ENCODE measurements at places on chromosomes 16 and 17. TPM values are rescaled to one million over a fixed set of nuclear protein-coding genes. Genes with fewer than 3 reads are reported as not detected.
A peak's percentile ranks its signal among the peaks of the same experiment; 100 is the strongest.

GRCh38 chr17:4301066-4301465, 37.3 kb upstream of the ANKFY1 start:
- H3K27ac ChIP-seq = no peak overlapping the region
- H3K36me3 ChIP-seq = peaks cover 22% of the 10 kb centered on the region
- H3K4me3 ChIP-seq = no peak overlapping the region
- DNase-seq = no peak

GRCh38 chr17:54408731-54409130, 491.9 kb upstream of the TOM1L1 start:
- no peaks in the 10 kb centered on the region for H3K4me1 ChIP-seq
- no peak for DNase-seq
- no peaks in the 10 kb centered on the region for H3K36me3 ChIP-seq
- no peak overlapping the region for H3K4me3 ChIP-seq
- no peak overlapping the region for H3K27ac ChIP-seq

GRCh38 chr17:50943575-50943933, 77.4 kb upstream of the TOB1 start:
- H3K4me3 ChIP-seq = peak overlapping the region; percentile 43
- DNase-seq = no peak
- no peaks in the 10 kb centered on the region for H3K36me3 ChIP-seq
- peaks cover 3% of the 10 kb centered on the region for H3K27me3 ChIP-seq
- H3K4me1 ChIP-seq = peaks cover 29% of the 10 kb centered on the region
- no peak overlapping the region for H3K27ac ChIP-seq

DNA sequence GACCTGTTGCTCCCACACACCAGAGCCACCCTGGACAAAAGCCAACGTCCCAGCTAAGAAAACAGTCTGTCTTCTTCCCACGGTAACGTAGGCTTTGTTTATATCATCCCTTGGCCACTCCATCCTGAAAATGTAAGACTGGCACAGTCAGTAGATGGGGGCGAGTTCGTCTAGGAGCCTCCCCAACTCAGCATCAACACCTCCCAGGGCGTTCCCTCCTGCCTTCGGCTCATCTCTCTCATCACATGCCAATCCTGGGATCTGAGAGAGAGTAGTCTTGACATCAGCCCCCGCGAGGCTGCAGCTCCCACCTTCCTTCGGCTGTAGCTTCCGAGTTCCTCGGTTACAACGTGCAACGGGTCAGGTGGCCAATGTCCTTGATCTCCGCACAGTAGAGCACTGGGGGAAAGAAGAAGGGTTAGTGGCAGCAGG, 894 bp downstream of the RNF227 start:
- peak overlapping the region; percentile 88 for H3K27ac ChIP-seq
- peak; percentile 27 for DNase-seq

The CD79B gene
- 0.28 TPM for total RNA-seq

DNA sequence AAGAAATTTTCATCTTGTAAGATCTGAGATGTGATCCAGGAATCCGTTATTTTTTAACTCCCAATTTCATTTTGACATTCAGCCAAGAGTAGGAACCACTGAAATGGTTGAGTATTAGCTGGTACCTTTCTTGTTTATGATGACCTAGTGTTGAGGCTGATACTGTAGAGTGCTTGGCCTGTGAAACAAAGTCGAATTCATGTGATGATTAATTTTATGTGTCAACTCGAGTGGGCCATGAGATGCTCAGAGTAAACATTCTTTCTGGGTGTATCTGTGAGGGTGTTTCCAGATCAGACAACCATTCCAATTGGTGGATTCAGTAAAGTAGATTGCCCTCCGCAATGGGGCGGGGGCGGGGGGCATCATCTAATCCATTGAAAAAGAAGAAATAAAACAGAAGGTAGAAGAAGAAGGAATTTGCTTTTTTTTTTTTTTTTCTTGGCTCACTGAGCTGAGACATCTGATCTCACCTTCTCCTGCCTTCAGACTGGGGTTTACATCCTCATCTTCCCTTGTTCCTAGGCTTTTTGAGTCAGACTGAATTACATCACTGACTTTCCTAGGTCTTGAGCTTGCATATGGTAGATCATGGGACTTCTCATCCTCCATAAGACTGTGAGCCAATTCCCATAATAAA, 264.6 kb upstream of the KCNJ16 start:
- peaks cover 19% of the 10 kb centered on the region for H3K4me1 ChIP-seq
- H3K27ac ChIP-seq = no peak overlapping the region
- H3K36me3 ChIP-seq = no peaks in the 10 kb centered on the region
- H3K27me3 ChIP-seq = no peaks in the 10 kb centered on the region
- DNase-seq = no peak

- peaks cover 20% of the 10 kb centered on the region for H3K4me1 ChIP-seq
- DNase-seq = no peak
- H3K27ac ChIP-seq = no peak overlapping the region
- H3K36me3 ChIP-seq = peaks cover 27% of the 10 kb centered on the region
These were observed 12.4 kb downstream of the TAC4 start for GRCh38 chr17:49835472-49835871.

GRCh38 chr16:17520111-17520510, 49.4 kb upstream of the XYLT1 start:
- H3K36me3 ChIP-seq = no peaks in the 10 kb centered on the region
- no peaks in the 10 kb centered on the region for H3K27me3 ChIP-seq
- H3K4me1 ChIP-seq = peaks cover 71% of the 10 kb centered on the region
- peak overlapping the region; percentile 78 for H3K27ac ChIP-seq

The CCT6B gene
- total RNA-seq = 1.8 TPM

The KRTAP4-9 gene
- 0.17 TPM for total RNA-seq

DNA sequence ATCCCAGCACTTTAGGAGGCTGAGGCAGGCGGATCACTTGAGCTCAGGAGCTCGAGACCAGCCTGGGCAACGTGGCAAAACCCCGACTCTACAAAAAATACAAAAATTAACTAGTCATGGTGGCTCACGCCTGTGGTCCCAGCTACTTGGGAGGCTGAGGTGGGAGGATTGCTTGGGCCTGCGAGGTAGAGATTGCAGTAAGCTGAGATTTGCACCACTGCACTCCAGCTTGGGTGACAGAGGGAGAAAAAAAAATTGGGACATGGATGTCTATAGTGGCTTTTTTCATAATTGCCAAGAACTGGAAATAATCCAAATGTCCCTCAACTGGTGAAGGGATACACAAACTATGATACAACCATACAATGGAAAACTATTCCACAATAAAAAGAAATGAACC, 28.6 kb downstream of the OSBPL7 start:
- no peak overlapping the region for H3K27ac ChIP-seq
- H3K36me3 ChIP-seq = no peaks in the 10 kb centered on the region
- peaks cover 51% of the 10 kb centered on the region for H3K27me3 ChIP-seq
- peaks cover 4% of the 10 kb centered on the region for H3K4me1 ChIP-seq
- no peak for DNase-seq

GRCh38 chr17:15885770-15886169, 59.2 kb upstream of the ADORA2B start:
- DNase-seq = no peak
- H3K36me3 ChIP-seq = no peaks in the 10 kb centered on the region
- no peak overlapping the region for H3K27ac ChIP-seq

The KRT34 gene
- total RNA-seq = 167 TPM

DNA sequence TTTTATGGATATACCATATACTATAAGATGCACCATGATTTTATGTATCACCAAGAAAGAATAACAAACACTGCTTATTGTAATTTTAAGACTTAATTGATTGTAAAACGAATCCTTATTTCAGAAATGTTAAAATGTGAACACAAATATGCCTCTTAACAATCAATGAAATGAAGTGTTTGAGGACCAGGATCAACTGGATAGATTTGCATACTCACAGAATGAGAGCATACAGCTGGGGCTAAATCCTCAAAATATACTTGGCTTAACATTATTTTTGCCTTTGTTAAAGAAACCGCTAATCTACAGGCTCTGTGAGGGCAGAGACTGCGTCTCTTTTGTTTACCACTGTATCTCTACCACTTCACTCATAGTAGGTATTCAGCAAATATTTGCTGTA, 93.6 kb downstream of the SPACA3 start:
- no peak overlapping the region for H3K27ac ChIP-seq
- H3K27me3 ChIP-seq = peaks cover 3% of the 10 kb centered on the region
- no peak overlapping the region for H3K4me3 ChIP-seq
- DNase-seq = no peak
- H3K4me1 ChIP-seq = no peaks in the 10 kb centered on the region
- no peaks in the 10 kb centered on the region for H3K36me3 ChIP-seq

- no peaks in the 10 kb centered on the region for H3K4me1 ChIP-seq
- no peak for DNase-seq
- no peak overlapping the region for H3K4me3 ChIP-seq
- peaks cover 17% of the 10 kb centered on the region for H3K27me3 ChIP-seq
- peaks cover 8% of the 10 kb centered on the region for H3K36me3 ChIP-seq
- H3K27ac ChIP-seq = no peak overlapping the region
These were observed 41.3 kb upstream of the DNAH17 start for GRCh38 chr17:78618264-78619066.

The PRRT2 gene
- total RNA-seq = 2.4 TPM

The OR1A1 gene
- not detected for total RNA-seq

The SLC35G6 gene
- total RNA-seq = not detected

- DNase-seq = no peak
- H3K4me1 ChIP-seq = peaks cover 7% of the 10 kb centered on the region
- no peaks in the 10 kb centered on the region for H3K36me3 ChIP-seq
- H3K27me3 ChIP-seq = no peaks in the 10 kb centered on the region
These were observed 19.6 kb upstream of the LRRC75A start for GRCh38 chr17:16511593-16511992.

The SLC5A11 gene
- total RNA-seq = not detected

The MYADML2 gene
- not detected for total RNA-seq

GRCh38 chr16:11668623-11669379, 546 bp downstream of the SNN start:
- H3K27ac ChIP-seq = no peak overlapping the region
- peak overlapping the region; percentile 86 for H3K4me3 ChIP-seq
- H3K4me1 ChIP-seq = peaks cover 13% of the 10 kb centered on the region
- H3K36me3 ChIP-seq = no peaks in the 10 kb centered on the region

- H3K27me3 ChIP-seq = peaks cover 11% of the 10 kb centered on the region
- H3K27ac ChIP-seq = peak overlapping the region; percentile 65
- no peaks in the 10 kb centered on the region for H3K36me3 ChIP-seq
- peaks cover 44% of the 10 kb centered on the region for H3K4me1 ChIP-seq
- peak overlapping the region; percentile 45 for H3K4me3 ChIP-seq
These were observed 478.6 kb downstream of the SLC39A11 start for GRCh38 chr17:72613806-72614292.

The TLCD1 gene
- total RNA-seq = 12.4 TPM

- no peak for DNase-seq
- no peak overlapping the region for H3K27ac ChIP-seq
- H3K27me3 ChIP-seq = peaks cover 35% of the 10 kb centered on the region
These were observed 3.3 kb downstream of the GAS2L2 start for GRCh38 chr17:35749560-35750412.

GRCh38 chr17:42675965-42676423, 800 bp downstream of the PLEKHH3 start:
- peak; percentile 56 for DNase-seq
- H3K4me1 ChIP-seq = peaks cover 46% of the 10 kb centered on the region
- peak overlapping the region; percentile 62 for H3K27ac ChIP-seq
- H3K36me3 ChIP-seq = peaks cover 9% of the 10 kb centered on the region
- peak overlapping the region; percentile 86 for H3K4me3 ChIP-seq

DNA sequence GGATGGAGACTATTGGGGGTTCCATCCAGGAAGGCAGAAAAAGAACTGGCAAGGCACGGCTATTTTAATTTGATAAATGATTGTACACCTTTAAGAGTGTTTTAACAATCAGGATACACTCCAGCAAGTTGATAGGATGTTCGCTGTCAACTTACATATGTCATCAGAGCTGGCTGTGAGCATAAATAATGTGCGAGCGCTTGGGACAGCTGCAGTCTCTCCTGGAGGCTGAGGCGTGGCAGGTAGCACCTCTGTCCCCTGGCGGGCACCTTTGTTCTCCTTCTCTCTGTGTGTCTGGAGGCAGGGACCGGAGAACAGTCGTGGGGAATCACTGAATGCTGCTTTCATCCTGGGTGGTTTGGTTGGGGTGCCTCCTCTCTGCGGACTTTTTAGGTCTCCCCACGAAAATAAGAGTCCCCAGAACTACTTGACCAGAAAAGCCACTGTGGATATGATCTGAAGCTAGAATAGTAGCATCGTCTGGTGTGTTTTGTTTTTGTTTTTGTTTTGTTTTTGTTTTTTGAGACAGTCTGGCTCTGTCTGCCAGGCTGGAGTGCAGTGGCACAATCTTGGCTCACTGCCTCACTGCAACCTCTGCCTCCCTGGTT, 9.4 kb downstream of the BAHCC1 start:
- no peak overlapping the region for H3K4me3 ChIP-seq
- H3K36me3 ChIP-seq = no peaks in the 10 kb centered on the region
- H3K27me3 ChIP-seq = peaks cover 2% of the 10 kb centered on the region
- no peak overlapping the region for H3K27ac ChIP-seq
- peaks cover 18% of the 10 kb centered on the region for H3K4me1 ChIP-seq

DNA sequence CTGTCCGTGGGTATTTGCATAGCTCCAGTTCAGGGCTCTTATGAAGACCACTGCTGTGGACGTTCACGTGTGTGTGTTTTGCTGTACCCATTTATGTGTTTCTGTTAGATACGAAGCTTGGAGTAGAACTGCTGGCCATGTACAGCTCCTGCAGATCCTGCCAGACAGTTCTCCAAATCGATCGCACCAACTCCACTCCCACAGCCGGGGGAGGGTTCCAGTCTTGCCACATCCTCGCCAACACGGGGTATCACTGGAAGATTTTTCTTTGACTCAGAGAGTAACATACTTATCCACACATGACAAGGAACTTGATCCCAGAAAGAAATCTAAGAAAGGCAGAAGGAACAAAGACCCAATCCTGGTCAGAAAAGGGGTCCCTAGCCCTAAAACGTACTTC, 37.4 kb downstream of the TMEM186 start:
- no peak for DNase-seq
- H3K27me3 ChIP-seq = peaks cover 39% of the 10 kb centered on the region
- no peak overlapping the region for H3K4me3 ChIP-seq
- H3K4me1 ChIP-seq = no peaks in the 10 kb centered on the region
- H3K27ac ChIP-seq = no peak overlapping the region

- peak overlapping the region; percentile 64 for H3K27ac ChIP-seq
- peaks cover 18% of the 10 kb centered on the region for H3K36me3 ChIP-seq
- DNase-seq = peak; percentile 43
These were observed 4.3 kb downstream of the BANP start for GRCh38 chr16:87955302-87956097.

DNA sequence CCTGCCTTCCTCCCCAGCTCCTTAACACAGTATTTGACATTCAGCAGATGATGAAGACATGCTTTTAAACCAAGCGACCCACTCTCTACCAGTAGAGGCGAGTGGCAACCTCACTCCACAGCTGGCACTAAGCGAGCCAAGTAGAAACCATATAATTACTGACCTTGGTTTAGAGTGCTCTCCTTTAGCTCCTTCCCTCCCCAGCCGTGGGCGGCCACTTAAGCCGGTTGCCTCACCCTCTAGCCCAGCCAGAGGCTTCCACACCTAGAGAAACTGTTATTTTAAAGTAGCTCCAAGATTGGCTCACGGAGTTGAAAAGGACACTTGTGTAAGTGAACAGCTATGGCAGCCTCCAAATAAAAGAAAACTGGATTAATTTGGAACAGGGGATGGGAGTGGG, 109.1 kb upstream of the CRHR1 start:
- no peak overlapping the region for H3K4me3 ChIP-seq
- no peak for DNase-seq
- H3K27me3 ChIP-seq = peaks cover 6% of the 10 kb centered on the region
- no peaks in the 10 kb centered on the region for H3K4me1 ChIP-seq
- no peak overlapping the region for H3K27ac ChIP-seq

Measured in HFFc6 (cell line).